ENCODE measurements at places on chromosomes 16 and 17. TPM values are rescaled to one million over a fixed set of nuclear protein-coding genes. Genes with fewer than 3 reads are reported as not detected.

Gene TLCD3A
- 5.2 TPM for total RNA-seq

Gene BAIAP3
- 1.9 TPM for total RNA-seq

Gene GNAO1
- total RNA-seq, result 2.6 TPM

Gene SDR42E1
- 2.2 TPM for total RNA-seq
